Colonic mucosa (tissue), 4 donors: ENCODE measurements at places on chromosomes 4 and X. TPM values are rescaled to one million over a fixed set of nuclear protein-coding genes. Genes with fewer than 3 reads are reported as not detected.

Gene MEPE
- total RNA-seq, result not detected

Gene AFAP1
- total RNA-seq, result 29.7 TPM

Gene FRMPD4
- 0.02 TPM for total RNA-seq

Gene OPRPN
- not detected for total RNA-seq

Gene ARR3
- total RNA-seq, result not detected

Gene F8
- 3.5 TPM for total RNA-seq

Gene GPR173
- 0.47 TPM for total RNA-seq

Gene DRP2
- total RNA-seq, result 0.37 TPM

DNA sequence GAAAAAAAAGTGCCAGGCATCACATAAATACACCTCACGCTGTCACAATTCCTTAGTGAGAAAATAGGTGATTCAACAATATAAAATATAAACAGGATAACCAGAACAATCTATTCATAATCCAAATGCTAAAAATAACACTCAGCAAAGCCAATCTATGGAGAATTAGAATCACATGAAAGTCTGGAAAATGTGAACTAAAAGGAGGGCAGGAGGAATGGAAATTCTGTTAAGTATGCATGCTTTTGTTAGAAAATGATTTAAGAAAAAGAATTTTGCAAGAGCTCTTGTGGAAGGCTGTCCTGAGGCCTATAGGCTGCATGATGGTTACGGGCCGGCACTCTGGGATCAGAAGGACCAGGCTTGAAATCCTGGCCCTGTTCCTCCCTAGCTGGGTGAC, 70.6 kb upstream of the PROM1 start:
- H3K27ac ChIP-seq, result no peak overlapping the region
- H3K4me1 ChIP-seq, result no peaks in the 10 kb centered on the region
- H3K27me3 ChIP-seq, result no peaks in the 10 kb centered on the region
- no peak for DNase-seq
- H3K36me3 ChIP-seq, result no peaks in the 10 kb centered on the region

GRCh38 chr4:53306729-53307128, 59.1 kb downstream of the SCFD2 start:
- H3K27me3 ChIP-seq, result no peaks in the 10 kb centered on the region
- H3K4me3 ChIP-seq, result no peak overlapping the region
- no peaks in the 10 kb centered on the region for H3K4me1 ChIP-seq

GRCh38 chr4:137532869-137533236, 559 bp upstream of the PCDH18 start:
- H3K27me3 ChIP-seq, result no peaks in the 10 kb centered on the region
- peak overlapping the region; percentile 51 for H3K27ac ChIP-seq
- H3K4me3 ChIP-seq, result peak overlapping the region; percentile 34

GRCh38 chrX:63394872-63395271, 43.7 kb upstream of the SPIN4 start:
- no peak for DNase-seq
- H3K27ac ChIP-seq, result no peak overlapping the region
- no peaks in the 10 kb centered on the region for H3K36me3 ChIP-seq
- H3K4me1 ChIP-seq, result no peaks in the 10 kb centered on the region

- H3K4me1 ChIP-seq, result no peaks in the 10 kb centered on the region
- no peak overlapping the region for H3K4me3 ChIP-seq
- no peaks in the 10 kb centered on the region for H3K27me3 ChIP-seq
- H3K36me3 ChIP-seq, result no peaks in the 10 kb centered on the region
Measured at GRCh38 chr4:183546376-183546775, 41.5 kb downstream of the ING2 start.

- peak; percentile 68 for DNase-seq
- H3K4me3 ChIP-seq, result no peak overlapping the region
- H3K27me3 ChIP-seq, result no peaks in the 10 kb centered on the region
- H3K27ac ChIP-seq, result no peak overlapping the region
- H3K4me1 ChIP-seq, result no peaks in the 10 kb centered on the region
Measured at GRCh38 chr4:4334798-4335520, 44.9 kb downstream of the ZBTB49 start.

DNA sequence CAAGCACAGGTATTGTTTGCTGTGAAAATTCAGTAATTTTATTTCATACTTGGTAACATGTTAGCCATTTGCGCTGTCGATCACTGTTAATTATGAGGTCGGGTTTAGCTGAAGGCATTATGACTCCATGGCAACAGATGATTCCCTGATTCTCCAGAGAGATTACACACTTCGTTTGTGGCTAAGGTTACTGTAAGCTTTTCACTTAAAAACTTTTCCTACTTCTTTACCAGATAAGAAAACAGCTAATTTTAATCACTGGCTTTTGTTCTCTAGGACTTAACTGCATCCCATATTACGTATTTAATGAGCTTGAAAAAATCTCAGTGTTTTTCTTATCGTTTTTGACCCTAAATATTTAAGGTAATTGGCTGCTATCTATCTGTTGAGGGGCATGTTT, 2.1 kb downstream of the GSTCD start:
- no peak overlapping the region for H3K27ac ChIP-seq
- H3K4me3 ChIP-seq, result no peak overlapping the region
- no peaks in the 10 kb centered on the region for H3K27me3 ChIP-seq
- no peaks in the 10 kb centered on the region for H3K36me3 ChIP-seq

DNA sequence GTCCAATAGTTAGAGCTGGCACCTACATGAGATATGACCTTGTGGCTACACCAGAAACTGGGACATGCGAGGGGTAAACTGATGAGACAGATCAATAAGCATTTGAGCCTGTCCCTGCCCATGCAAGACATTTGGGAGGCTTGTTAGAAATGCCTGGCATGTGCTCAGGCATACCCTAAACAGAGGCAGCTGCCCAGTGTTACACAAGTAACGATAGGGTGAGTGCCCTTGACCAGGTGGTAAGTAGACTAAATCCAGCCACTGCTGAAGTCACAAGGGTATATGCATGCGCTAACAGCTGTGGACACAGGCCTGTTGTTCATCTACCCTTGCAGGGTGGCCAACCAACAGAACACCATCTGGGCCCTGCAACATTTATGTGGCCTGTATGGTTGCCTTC, 56.1 kb upstream of the CCDC149 start:
- H3K27me3 ChIP-seq, result no peaks in the 10 kb centered on the region
- H3K36me3 ChIP-seq, result no peaks in the 10 kb centered on the region
- H3K4me3 ChIP-seq, result no peak overlapping the region
- no peak overlapping the region for H3K27ac ChIP-seq

DNA sequence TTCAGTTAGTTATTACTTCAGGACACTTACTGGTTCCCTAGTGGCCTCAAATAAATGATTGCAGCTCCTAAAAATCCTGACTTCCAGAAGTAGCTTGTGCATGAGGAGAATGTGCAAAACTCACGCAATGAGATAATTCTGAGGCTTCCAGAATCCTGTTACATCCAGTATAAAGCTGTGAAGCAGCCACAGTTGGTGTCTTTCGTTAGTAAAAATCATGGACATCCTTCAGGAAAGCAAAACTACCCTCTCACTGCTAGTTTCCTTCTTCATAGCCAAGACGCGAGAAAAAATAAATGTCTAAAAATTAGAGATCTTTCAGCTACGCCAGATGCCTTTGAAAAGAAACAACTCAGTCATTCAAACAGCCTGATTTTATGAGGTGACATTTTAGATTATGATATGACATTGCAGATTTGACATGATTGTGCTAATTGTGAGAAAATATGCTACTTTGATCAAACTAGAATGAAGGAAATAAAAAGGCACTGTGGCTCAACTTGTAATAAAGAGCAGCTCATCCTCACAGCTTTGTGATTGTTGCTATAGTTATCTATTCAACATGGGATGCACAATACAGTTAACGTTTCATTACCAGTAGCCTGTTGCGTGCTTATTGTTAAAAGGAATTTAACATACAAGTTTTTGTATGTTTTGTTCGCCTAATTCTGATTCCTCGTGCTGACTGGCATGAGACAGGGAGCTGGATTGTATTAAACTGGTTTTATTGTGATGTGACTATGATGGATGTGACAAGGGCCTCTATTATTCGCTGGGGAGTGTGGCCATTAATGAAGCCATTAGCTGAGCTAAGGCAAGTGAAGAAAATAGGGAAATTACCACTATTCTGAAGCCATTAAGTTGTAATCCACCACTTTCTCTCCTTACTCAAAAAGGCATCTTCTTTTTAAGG, 40.5 kb downstream of the AFF2 start:
- H3K27me3 ChIP-seq, result no peaks in the 10 kb centered on the region
- H3K4me3 ChIP-seq, result no peak overlapping the region
- no peak overlapping the region for H3K27ac ChIP-seq
- no peaks in the 10 kb centered on the region for H3K36me3 ChIP-seq
- no peaks in the 10 kb centered on the region for H3K4me1 ChIP-seq

GRCh38 chr4:58175024-58175423, 1064.8 kb upstream of the IGFBP7 start:
- H3K4me1 ChIP-seq, result no peaks in the 10 kb centered on the region
- no peak for DNase-seq
- no peak overlapping the region for H3K27ac ChIP-seq
- H3K4me3 ChIP-seq, result no peak overlapping the region
- no peaks in the 10 kb centered on the region for H3K27me3 ChIP-seq

DNA sequence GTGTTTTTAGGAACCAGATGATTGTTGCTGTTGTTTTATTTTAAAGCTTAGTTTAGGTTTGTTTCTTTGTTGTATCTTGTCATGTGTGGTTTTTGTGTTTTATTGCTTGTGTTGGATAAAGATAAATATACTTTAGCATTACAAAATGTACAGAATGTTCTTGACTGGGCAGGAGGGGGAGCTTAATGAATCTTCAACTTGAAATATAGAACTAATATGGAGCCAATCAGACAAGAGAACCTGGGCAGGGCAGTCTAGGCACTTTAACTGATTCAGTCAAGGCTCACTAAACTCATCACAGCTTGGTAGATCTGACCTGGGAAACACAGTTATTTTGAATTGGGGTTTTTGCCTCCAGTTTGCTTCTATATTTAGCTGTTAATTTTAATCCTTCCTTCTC, 304.2 kb downstream of the ARHGAP24 start:
- H3K27me3 ChIP-seq, result no peaks in the 10 kb centered on the region
- DNase-seq, result no peak
- peak overlapping the region; percentile 42 for H3K27ac ChIP-seq
- H3K4me3 ChIP-seq, result no peak overlapping the region

DNA sequence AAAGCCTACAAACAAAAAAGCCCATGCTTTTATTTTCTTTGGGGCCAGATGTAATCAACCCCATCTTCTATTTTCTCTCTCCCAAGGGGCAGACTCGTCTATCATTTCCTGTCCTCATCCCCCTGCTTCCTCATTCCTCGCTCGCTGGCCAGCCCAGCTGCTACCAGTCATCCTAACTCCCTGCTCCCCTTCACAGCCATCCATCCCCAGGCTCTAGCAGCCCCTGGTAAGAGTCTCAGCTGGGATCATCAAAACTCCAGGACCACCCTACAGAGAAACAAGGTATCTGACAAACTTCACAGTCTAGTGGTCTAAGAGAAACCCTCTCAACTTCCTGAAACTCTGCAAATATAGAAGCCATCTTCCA, 23.6 kb downstream of the SH3KBP1 start:
- no peaks in the 10 kb centered on the region for H3K27me3 ChIP-seq
- H3K4me3 ChIP-seq, result no peak overlapping the region
- no peak for DNase-seq
- H3K4me1 ChIP-seq, result no peaks in the 10 kb centered on the region

DNA sequence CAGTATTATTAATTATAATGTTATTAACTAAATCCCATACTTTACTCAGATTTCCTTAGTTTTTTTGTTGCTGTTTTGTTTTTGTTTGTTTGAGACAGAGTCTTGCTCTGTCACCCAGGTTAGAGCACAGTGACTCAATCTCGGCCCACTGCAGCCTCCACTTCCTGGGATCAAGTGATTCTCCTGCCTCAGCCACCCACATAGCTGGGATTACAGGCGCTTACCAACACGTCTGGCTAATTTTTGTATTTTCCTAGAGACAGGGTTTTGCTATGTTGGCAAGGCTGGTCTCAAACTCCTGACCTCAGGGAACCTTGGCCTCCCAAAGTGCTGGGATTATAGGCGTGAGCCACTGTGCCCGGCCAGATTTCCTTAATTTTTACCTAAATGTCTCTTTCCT, 72.2 kb downstream of the ANAPC4 start:
- DNase-seq, result no peak
- H3K4me3 ChIP-seq, result no peak overlapping the region

DNA sequence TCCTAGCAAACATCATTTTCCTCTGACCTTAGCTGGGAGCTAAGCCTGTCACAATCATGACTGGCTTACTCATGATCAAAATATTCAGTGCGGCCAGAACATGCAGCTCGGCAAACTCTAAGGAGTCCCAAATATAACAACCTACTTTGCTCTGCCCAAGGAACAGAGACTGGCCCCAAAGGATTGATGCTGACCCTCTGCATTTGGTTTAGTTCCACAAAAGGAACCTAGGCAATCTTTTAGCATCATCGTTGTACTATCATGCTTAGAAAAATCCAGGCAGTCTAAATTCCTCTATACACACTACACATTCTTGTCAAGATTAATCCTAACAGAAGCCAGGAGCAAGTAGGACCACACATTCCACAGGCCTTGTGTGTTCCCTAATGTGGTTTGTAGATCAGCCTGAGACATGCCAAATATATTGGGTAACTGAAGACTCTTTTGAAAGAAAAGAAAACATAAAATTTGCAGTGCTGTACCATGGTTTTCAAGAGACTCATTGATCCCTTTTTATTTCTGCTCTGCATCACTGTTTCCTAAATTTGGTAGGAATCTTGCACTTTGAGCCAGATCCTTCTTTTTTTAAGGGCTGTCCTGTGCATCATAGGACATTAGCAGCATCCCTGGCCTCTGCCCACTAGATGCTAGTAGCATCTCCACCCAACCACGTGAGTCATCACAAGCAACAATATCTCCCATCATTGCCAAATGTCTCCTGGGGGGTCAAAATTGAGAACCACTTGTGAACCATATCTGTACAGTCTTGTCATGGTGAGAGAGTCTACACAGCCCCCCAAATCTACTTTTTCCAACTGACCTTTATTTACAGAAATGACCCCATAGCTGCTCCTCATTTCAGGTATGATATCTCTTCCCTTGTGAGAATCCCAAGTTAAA, 17.6 kb upstream of the CC2D2A start:
- H3K27me3 ChIP-seq, result no peaks in the 10 kb centered on the region
- H3K4me3 ChIP-seq, result no peak overlapping the region
- no peaks in the 10 kb centered on the region for H3K36me3 ChIP-seq
- H3K4me1 ChIP-seq, result no peaks in the 10 kb centered on the region
- H3K27ac ChIP-seq, result no peak overlapping the region
